ENCODE measurements at places on chromosomes 1 and 21.

- no peak for DNase-seq
Measured at GRCh38 chr1:81509594-81509993, 291.1 kb upstream of the ADGRL2 start.

GRCh38 chr1:170664093-170664827 lies at the start of gene PRRX1:
Gene PRRX1 (plus strand): TSS chr1:170664131. CDS start chr1:170664219, 88 bp downstream.
- no peak for DNase-seq

- no peak for DNase-seq
Measured at GRCh38 chr21:42695697-42696380, 42.4 kb downstream of the PDE9A start.

- DNase-seq = no peak
Measured at GRCh38 chr1:182274618-182275017, 117.0 kb downstream of the GLUL start.

- no peak for DNase-seq
Measured at GRCh38 chr1:205668951-205669340, 11.4 kb downstream of the SLC45A3 start.

DNA sequence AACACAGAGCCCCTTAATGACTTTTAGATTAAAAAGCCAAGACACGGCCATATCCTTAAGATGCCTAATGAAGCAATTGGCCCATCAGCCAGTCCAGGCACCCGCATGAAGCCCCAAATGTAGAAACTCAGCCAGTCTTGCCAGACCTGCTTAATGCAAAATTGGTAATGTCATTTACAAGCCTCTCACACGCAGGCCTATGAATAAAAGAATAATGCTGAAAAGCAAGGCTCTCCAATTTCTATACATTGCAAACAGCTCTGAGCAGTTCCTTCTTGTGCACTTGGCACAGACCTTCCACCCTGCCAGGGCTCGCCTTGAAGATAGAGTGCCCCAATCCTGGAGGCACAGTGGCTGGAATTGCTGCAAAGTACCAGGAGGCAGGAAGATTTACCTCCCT lies 498.9 kb downstream of the NPHP4 start:
- no peak for DNase-seq

- DNase-seq = no peak
Measured at GRCh38 chr1:211474451-211474850, 17.5 kb downstream of the RD3 start.

Data from NCI-H187 treated with DMSO at 0.1 percent for 48 hours (cell line).